ENCODE measurements at places on chromosomes 7 and 10.

- no peak for DNase-seq
Measured at GRCh38 chr7:124777268-124777667, 11.7 kb upstream of the GPR37 start.

DNA sequence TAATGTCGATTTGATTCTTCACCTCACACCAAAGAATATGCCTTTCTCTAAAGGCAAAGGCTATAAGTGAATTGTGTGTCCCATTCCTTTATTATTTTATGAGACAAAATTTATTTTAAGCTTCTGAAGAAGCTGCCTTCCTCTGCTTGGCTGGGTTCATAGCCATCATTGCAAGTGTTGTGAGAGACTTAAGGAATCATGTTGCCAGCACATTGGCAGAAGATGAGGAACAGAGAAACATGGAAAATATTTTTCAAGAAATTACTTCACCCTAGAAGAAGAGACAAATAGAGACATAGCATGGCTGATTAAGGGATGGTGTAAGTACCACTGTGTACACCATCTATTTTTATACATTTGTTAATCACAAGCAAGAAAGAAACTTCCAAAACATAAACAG, 230.1 kb upstream of the SEMA3E start:
- DNase-seq: no peak

- peak; percentile 51 for DNase-seq
Measured at GRCh38 chr10:18104223-18104872, 35.9 kb upstream of the CACNB2 start.

DNA sequence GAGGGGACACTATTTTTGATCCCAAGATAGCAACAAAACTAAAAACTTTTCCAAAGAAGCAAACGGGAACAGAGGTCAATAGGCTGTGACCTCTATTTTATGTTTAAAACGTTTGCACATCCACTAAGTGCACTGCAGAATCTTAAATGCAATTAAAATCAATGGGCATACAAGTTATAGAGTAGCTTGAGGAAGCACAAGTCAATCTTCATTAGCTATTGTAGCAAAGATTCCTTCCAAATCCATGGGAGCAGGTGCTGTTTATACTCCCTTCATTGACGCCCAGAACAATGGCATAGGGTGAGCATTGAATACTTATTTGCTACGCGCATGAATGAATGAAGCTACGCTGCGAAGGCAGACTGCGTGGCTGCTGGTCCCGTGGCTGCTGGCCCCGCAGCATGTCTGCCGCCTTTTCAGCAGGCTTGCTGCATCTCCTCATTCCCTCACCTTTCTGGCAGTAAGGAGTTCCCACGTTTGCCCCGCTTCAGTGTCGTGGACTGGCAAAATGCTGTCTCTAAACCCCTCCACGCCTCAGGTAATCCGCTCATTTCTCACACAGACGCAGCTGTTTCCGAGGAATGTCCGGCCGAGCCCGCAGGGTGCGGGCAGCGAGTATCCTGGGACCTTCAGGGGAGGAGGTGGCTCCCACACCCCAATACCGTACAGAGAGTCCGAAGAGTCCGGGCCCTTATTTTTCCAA, 754 bp upstream of the PHYHIPL start:
- DNase-seq: no peak

GRCh38 chr10:93006435-93007039, 54.1 kb upstream of the CYP26C1 start:
- no peak for DNase-seq

DNA sequence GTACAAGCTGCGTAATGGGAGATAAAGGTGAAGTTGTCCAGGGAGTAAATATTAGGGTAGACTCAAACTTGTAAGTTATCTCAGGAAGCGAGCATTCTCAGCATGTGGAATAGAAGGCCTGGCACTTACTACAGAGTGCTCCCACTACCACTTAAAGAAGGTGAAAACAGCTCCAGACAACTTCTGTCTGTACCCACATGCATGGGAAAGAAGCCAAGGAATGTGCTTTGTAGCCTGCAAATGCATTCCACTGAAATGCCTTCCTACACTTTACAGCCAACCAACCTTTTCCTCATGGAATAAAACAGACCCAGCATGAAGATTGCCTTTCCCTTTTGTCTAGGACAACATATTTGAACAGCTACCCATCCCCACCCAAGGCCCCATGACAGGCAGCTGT, 45.4 kb upstream of the NPSR1 start:
- DNase-seq: no peak

- peak; percentile 83 for DNase-seq
Measured at GRCh38 chr10:101602761-101603398, 14.8 kb downstream of the DPCD start.

DNA sequence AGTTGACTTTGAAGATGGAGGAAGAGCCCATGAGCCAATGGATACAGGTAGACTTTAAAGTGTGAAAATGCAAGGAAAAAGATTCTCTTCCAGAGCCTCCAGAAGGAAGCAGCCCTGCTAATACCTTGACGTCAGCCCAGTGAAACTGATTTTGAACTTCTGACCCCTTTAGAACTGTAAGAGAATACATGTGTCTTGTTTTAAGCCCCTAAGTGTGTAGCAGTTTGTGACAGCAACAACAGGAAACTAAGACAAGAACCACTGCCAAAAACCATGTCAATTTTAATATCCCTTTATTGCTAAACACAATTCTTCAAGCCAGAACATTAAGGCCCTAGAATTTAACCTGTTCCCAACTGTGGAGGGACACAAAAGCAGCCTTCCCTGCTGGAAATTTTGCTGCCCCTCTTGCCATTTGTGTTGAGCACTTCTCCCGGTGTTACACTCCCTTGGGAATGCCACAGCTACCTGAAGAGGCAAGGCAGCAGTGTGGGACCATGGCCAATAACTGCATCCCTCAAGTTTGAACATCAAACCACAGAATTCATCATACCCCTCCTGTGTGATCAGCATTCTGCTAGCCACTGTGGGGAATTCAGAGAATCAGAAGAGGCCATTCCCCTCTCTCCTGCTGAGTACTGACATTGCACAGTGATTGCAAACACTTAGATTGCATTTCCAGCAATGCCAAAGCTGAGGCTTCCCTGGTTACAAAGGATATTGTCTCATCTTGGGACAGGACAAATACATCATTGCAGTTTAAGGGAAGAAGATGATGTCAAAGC, 12.3 kb upstream of the CCDC172 start:
- DNase-seq: no peak

DNA sequence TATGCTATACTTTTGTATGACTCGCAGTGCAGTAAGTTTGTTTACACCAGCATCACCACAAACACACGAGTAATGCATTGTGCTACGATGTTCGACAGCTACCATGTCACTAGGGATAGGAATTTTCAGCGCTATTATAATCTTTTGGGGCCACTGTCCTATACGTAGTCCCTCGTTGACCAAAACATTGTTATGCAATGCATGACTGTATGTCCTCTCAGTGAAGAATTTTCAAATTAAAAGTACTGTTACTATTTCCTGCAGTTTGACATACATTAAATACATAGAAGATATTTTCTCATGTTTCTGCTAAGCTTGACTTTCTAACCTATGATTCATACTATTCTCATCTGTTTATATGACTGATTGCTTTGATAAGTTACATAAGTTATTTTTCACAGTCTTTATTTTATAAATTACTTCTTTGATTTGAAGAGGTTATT, 203.6 kb downstream of the VTI1A start:
- no peak for DNase-seq

DNA sequence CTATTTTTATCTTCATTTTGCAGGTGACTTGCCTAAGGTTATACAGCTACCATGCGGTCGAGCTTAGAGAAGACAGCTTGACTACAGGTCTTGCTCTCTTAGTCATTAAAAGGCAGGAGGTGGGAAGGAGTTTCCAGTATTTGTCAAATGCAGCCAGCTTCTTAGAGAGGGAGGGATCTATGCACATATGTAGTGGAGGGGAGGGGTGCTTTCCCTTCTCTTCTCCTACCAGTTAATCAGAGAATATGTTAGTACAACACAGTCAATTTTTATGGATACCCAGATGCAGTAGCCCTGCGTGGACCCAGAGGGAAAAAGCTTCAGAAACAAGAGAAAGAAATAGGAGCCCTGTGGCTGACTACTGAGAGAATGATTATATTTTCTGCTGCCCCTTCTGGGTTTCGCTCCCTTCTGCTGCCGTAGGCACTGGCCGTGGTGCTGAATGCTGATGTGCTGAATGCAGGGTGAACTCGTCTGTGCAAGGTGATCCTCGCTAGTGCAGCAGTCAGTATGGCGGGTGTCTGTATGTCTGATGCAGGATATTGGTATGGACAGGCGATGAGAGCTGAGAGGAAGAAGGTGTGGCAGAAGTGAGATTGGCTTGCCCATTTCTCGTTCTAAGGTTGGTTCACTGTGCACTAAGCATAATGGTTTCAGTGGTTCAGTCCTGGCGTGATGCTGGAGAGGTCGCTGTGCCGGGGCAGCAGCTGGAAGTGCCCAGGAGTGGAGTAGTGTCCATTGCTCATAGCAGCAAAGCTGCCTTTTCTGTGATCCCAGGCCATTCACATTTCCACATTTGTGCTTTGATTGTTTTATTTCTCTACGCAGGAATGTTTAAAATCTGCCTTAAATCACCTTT, 189.2 kb upstream of the PODXL start:
- DNase-seq: no peak

GRCh38 chr10:77334501-77334900, 303.1 kb downstream of the KCNMA1 start:
- no peak for DNase-seq

GRCh38 chr7:134632937-134633540, 13.6 kb upstream of the BPGM start:
- no peak for DNase-seq

DNA sequence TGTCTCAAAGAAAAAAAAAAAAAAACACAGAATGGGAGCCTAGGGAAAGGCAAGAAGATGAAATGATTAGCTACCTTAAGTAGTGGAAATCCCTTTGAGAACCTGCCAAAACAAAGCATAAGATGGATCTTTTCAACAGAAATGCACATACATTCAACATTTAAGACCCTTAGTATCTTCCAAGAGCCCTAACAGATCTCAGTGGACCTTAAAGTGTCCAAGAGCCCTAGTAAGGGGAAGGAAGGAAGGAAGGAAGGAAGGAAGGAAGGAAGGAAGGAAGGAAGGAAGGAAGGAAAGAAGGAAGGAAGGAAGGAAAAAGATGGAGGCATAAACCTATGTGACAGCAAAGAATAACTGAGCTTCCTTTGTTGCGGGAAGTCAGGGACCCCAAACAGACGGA, 11.6 kb upstream of the MACROH2A2 start:
- DNase-seq: no peak

DNA sequence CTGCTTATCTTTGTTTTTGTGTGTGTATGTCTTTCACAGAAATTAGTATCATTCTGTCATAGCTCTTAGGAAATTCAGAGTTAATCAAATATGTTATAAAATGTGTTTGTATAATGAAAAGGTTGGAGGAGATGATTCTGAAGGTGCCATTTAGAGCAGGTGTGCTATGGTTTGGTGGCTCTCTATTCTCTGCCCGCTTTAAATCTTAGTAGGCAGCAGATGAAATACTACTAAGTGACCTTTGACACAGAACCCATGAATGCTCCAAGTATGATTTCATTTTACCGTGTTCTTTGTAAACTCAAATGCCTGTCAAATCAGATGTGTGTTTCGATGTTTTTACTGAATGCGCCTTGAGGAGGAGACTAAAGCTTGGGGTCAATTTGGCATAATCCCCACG, 24.5 kb downstream of the ZEB1 start:
- DNase-seq: no peak

DNA sequence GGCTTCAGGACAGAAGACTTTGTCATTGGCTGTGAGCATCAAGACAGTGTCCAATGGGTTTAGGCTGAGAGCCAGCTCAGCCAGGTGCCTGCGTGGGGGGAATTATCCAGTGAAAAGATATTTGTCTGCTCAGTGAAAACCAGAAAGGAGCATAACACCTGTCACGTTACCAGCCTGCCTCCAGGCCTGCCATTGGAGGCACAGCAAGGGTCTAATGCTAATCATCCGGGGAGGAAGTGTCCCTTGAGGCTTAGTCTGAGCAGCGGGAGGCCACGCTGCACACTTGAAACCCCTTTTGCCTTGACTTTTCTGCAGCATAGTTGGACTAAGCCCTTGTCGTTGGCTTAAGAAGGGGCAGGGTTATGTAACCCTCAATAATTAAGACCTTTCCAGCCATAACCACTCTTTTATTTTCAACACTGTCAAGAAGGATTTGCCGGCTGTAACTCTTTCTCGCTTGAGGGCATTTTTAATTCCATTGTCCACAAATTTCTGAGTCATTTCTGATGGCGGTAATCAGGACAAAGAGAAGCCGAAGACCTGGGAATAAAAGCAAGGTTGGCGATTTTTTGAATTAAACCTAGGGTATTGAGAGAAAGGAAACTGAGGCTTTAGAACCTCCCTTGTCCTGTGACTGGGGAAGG, 639.6 kb upstream of the FOXK1 start:
- DNase-seq: no peak

DNA sequence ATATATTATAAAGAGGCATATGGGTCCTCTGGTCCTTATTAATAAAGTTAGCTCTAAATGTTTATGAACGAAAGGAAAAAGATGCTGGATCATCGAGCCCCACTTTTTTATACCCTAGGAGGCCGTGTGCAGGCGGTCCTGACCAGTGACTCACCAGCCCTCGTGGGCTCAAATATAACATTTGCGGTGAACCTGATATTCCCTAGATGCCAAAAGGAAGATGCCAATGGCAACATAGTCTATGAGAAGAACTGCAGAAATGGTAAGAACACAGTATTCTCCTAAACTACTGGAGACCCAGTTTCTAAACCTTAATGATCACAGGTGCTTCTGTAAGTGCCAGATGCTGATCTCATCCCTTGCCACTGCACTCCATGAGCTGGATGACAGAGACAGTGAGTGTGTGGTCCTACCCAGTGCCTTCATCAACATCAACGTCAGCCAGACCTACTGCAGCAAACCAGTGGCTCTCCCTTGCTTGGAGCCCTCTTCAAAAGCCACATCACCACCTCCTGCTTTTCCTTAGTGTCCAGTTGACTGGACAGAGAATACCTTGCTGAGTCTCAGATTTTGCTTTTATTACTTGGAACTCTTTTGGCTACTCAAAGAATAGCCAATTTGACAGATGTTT, 7.6 kb downstream of the GPNMB start:
- no peak for DNase-seq
